ENCODE measurements at places on chromosomes 5 and 9. TPM values are rescaled to one million over a fixed set of nuclear protein-coding genes. Genes with fewer than 3 reads are reported as not detected.

The NR2F1 gene
- 4.6 TPM for total RNA-seq

The PCDHGC3 gene
- total RNA-seq, result 35.1 TPM

The DNAJC25 gene
- 13.0 TPM for total RNA-seq

The DNAH5 gene
- total RNA-seq, result 0.48 TPM

The TMEM8B gene
- 4.9 TPM for total RNA-seq

The SMIM33 gene
- total RNA-seq, result not detected

The F2RL1 gene
- total RNA-seq, result 5.6 TPM

- no peaks in the 10 kb centered on the region for H3K4me1 ChIP-seq
- no peaks in the 10 kb centered on the region for H3K36me3 ChIP-seq
- no peak for DNase-seq
- no peak overlapping the region for H3K4me3 ChIP-seq
- H3K27ac ChIP-seq, result no peak overlapping the region
Measured at GRCh38 chr5:93193431-93194347, 387.3 kb downstream of the NR2F1-AS1 start.

GRCh38 chr5:142128675-142129208 is 20.2 kb downstream of the NDFIP1 start:
- DNase-seq, result no peak
- no peaks in the 10 kb centered on the region for H3K36me3 ChIP-seq
- H3K27me3 ChIP-seq, result no peaks in the 10 kb centered on the region

- H3K36me3 ChIP-seq, result no peaks in the 10 kb centered on the region
- H3K27me3 ChIP-seq, result no peaks in the 10 kb centered on the region
- DNase-seq, result no peak
- H3K4me3 ChIP-seq, result no peak overlapping the region
- H3K27ac ChIP-seq, result peak overlapping the region; percentile 81
Measured at GRCh38 chr5:149561848-149562247, 10.6 kb upstream of the CSNK1A1 start.

- no peak for DNase-seq
- no peak overlapping the region for H3K27ac ChIP-seq
- H3K4me1 ChIP-seq, result no peaks in the 10 kb centered on the region
- H3K4me3 ChIP-seq, result no peak overlapping the region
- no peaks in the 10 kb centered on the region for H3K36me3 ChIP-seq
Measured at GRCh38 chr5:158032246-158032645, 173.3 kb upstream of the CLINT1 start.

DNA sequence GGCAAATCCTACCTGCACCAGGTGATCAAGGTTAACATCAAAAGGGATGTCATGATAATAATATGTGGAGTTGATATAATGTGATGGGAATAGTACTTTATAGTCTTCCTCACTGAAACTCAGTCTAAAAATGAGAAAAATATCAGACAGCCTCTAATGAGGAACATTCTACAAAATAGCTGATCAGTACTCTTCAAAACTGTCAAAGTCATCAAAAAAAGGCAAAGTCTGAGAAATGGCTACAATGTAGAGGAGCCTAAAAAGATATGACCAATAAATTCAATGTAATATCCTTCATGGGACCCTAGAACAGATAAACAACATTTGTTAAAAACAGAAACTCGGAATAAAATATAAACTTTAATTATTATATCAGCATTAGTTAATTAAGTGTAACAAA is 95.7 kb downstream of the CEMIP2 start:
- no peak overlapping the region for H3K4me3 ChIP-seq
- no peaks in the 10 kb centered on the region for H3K36me3 ChIP-seq
- DNase-seq, result no peak
- no peaks in the 10 kb centered on the region for H3K27me3 ChIP-seq

GRCh38 chr9:91312717-91313325 is 48.9 kb downstream of the AUH start:
- no peaks in the 10 kb centered on the region for H3K36me3 ChIP-seq
- DNase-seq, result peak; percentile 67
- peak overlapping the region; percentile 41 for H3K27ac ChIP-seq
- H3K4me1 ChIP-seq, result peaks cover 11% of the 10 kb centered on the region
- H3K27me3 ChIP-seq, result no peaks in the 10 kb centered on the region

DNA sequence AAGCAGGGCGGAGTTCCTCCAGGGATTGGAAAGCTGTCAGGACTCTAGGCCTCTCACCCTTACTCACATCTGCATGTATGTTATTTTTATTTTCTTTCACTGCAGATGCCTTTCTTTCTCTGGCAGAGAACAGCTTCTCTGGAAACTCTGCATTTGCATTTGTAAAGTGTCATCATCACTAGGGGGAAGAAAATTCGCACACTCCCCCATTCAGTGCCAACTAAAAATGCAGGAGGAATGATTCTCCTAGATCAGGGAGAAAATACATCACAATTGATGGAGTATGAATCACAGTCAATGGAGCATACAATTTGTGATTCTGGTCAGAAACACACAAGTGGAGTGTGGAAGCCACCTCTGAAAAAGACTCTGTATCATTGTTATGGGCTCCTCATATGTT is 351.4 kb upstream of the FTMT start:
- no peak for DNase-seq
- H3K27me3 ChIP-seq, result no peaks in the 10 kb centered on the region
- H3K27ac ChIP-seq, result no peak overlapping the region
- H3K36me3 ChIP-seq, result no peaks in the 10 kb centered on the region
- no peaks in the 10 kb centered on the region for H3K4me1 ChIP-seq

- no peak overlapping the region for H3K4me3 ChIP-seq
- DNase-seq, result no peak
- H3K27me3 ChIP-seq, result no peaks in the 10 kb centered on the region
- H3K27ac ChIP-seq, result peak overlapping the region; percentile 69
Measured at GRCh38 chr5:143154510-143155370, 248.7 kb downstream of the NR3C1 start.

- no peaks in the 10 kb centered on the region for H3K4me1 ChIP-seq
- H3K27ac ChIP-seq, result peak overlapping the region; percentile 21
- no peak overlapping the region for H3K4me3 ChIP-seq
- no peak for DNase-seq
Measured at GRCh38 chr5:154794525-154795234, 39.5 kb downstream of the LARP1 start.

DNA sequence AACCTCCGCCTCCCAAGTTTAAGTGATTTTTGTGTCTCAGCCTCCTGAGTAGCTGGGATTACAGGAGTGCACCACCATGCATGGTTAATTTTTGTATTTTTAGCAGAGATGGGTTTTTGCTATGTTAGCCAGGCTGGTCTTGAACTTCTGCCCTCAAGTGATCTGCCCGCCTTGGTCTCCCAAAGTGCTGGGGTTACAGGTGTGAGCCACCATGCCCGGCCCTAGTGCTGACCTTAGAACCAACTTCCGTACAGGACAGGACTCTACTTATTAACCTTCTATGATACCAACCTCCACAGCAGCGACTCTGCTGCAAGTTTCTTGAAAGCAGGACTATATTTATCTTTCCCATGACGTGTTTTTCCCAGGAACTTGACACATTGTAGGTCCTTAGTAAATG is 176.9 kb downstream of the RGS3 start:
- H3K27ac ChIP-seq, result no peak overlapping the region
- H3K4me1 ChIP-seq, result no peaks in the 10 kb centered on the region
- H3K36me3 ChIP-seq, result no peaks in the 10 kb centered on the region
- no peak overlapping the region for H3K4me3 ChIP-seq
- no peaks in the 10 kb centered on the region for H3K27me3 ChIP-seq

All from breast epithelium (tissue), 4 donors.